Stimulated activated CD8-positive, alpha-beta memory T cell treated with anti-CD3 and anti-CD28 coated beads, Interleukin-2, amount 100 ng/mL, for 1 hour (primary cell): ENCODE measurements at places on chromosomes 2 and 18.

- DNase-seq = no peak
Observed at GRCh38 chr18:46668135-46668534, 11.1 kb upstream of the LOXHD1 start.

DNA sequence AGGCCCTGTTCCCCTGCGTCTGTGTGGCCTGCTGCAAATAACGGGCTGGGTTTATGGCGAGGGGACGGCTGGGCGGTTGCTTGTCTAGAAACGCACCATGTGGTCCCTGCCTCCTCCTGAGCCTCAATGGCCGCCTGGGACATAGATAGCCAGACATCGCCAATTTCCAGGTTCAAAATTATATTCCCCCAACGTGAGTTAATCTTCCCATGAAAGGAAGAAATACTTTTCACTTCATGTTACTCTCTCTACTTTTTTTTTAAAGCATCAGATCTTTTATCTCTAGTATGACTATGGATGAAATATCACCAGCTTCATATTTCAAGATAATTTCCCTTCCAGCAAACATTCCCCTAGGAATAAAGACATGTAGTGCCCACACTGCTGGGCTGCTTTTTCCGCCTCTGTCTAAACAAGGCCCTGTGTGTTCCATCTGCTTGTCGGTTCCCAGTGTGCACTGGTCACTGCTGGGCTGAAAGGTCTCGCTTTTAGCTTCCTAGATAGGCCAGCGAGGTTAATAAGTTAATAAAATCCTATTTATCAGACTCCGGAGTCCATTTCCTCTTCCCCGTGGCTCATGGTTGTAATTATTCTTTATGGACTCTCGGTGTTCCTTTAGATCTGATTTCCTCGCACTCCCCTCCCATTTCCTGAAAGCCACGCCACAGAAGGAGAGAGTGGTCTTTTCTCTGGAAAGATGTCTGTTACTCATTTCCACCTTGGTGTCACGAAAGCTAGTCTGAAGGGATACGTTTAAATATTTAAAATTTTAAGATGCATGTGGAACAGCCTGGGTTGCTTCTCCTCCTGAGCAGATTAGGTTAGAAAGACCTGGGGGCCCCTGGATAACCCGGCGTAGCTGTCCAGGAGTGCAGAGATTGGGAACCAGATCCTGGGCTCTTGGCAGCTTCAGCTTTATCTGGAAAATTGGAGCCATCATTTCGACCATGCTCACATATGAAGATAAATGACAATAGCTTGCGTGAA lies 196.6 kb upstream of the COPS8 start:
- no peak for DNase-seq

DNA sequence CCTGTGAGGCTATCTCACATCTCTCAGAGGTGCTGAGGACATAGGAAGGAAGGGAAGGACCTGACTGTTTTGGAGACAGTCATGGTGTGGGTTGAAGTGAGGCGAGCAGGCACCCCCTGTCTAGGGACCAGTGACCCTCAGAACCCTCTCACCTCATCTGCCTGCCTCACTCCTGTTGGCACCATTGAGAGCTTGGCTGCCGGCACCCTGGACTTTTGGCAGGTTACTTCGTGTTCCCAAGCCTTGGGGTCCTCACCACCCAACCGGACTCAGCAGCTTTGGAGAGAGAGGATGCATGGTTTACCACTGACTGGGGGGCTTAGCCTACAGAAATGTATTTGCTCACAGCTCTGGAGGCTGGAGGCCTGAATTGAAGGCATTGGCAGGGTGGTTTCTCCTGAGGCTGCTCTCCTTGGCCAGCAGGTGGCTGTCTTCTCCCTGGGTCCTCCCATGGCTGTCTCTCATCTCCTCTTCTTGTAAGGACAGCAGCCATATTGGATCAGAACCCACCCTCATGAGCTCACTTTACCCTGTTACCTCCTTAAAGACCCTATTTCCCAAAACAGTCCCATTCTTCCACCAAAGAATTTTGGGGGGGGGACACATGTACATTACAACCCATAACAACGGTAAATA lies 142.0 kb downstream of the TSN start:
- no peak for DNase-seq

DNA sequence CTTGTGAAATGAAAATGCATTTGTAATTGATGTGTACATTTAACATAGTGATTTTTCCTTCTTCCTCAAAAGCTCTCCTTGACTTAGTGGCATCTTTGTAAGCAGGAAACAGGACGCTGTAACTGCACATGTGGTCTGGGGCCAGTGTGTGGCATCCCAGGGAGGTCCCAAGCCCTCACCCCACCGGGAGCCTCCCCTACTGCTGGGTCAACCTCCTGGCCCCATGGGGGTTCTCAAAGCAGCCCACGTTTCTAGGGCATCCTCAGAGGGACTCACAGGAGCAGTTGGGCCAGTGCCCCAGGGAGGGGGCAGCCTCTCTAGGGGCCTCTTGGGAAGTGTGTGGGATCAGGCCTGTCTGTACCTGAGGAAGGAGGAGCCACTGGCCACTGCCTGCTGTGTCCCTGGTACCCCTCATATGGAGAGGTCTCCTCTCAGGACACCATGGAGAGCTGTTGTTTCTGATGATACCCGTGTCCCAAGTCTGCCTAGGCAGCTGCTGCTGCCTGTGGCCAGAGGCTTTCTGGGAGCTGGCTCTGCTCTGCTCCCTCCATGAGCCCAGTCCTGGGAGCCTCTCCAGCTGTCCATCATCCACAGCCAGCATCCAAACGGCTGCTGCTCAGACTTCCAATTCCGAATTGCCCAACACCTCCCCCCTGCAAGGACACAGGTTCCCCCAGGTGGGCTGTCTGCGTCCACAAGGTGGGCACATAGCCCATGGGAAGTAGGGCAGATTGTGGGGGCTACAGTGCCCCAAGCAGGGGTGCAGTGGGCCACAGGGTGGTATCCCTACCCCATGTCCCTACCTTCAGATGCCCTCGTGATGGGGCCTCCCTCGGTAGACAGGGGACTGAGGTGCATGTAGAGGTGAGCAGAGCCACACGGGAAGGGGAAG lies 13.4 kb downstream of the ARHGEF4 start:
- DNase-seq = no peak

- DNase-seq = no peak
Observed at GRCh38 chr18:3554091-3554601, 104.2 kb downstream of the TGIF1 start.
